DMS 273 treated with DMSO at 0.1 percent for 48 hours (cell line): ENCODE measurements at places on chromosomes 16 and 17.

GRCh38 chr17:69302682-69303081, 24.3 kb downstream of the ABCA5 start:
- no peak for DNase-seq

DNA sequence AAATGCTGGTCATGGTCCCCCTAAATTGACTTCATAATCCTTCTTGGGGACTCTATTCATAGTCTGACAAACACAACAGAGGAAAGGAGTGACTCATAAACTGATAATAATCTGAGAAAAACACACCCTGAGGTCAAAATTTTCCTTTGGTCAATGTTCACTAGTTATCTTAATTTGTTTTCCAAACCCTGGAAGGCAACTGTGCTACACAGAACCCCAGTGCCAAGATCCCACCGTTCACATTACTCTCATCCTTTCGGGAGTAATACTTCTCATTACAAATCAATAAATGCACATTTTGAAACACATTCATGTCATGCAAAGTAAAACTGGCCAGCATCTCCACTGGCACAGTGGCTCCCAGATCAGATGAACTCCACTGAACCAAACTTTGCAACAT, 23.2 kb downstream of the COIL start:
- no peak for DNase-seq

- no peak for DNase-seq
Measured at GRCh38 chr17:71338396-71338795, 782.4 kb upstream of the SOX9 start.

- DNase-seq, result peak; percentile 83
Measured at GRCh38 chr17:42322382-42323267, 34.3 kb downstream of the STAT5A start.

DNA sequence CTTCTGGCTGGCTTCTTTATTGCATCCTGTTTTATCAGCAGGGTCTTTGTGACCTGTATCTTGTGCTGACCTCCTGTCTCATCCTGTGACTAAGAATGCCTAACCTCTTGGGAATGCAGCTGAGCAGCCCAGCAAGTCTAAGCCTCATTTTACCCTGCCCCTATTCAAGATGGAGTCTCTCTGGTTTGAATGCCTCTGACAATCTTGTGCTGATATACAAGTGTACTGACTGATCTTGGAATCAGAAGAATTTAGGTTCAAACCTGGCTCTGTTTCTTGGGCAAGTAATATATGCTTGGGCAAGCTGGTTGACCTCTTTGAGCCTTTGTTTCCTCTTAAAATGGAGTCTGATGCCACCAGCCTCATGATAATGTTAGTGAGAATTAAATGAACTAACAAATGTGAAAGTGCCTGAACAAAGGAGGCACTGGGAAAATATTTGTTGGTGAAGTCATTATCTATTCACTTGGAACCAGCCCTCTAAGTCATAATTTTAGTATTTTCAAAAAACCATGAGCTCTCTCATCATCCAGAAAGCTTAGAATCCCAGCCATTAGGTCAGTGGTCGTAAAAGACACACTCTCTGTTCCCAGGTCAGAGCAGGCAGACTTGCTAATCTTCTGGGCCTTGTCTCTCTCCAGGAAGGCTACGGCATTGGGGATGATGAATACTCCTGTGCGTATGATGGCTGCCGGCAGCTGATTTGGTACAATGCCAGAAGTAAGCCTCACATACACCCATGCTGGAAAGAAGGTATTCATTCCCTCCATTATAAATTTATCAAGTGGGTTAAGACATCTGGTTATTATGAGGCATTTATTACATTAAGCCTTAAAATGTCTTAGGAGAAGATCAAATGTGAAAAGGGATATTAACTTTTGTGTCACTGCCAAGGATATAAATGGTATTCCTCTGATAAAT, 18.1 kb upstream of the ARL2BP start:
- no peak for DNase-seq

GRCh38 chr17:59620518-59621259, 994 bp downstream of the CLTC start:
- peak; percentile 15 for DNase-seq

DNA sequence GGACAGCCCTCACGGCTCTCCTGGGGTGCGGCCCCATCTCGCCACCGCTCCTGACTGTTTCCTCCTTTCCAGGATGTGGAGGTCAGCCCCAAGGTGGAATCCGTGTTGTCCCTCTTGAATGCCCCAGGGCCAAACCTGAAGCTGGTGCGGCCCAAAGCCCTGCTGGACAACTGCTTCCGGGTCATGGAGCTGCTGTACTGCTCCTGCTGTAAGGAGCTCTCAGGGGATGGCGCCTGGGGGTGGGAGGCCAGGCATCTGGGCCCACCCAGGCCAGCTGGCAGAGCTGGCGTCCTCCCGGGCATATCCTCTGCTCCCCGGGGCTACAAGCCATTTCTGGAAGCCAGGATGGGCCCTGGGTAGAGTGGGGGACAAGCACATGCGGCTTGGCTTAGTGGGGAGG, 13.2 kb downstream of the IL34 start:
- no peak for DNase-seq

GRCh38 chr16:17134586-17134985, 336.2 kb downstream of the XYLT1 start:
- DNase-seq, result no peak

GRCh38 chr17:34378664-34379101, 15.7 kb upstream of the CCL1 start:
- no peak for DNase-seq

GRCh38 chr17:4163951-4164350, 21.0 kb downstream of the CYB5D2 start:
- no peak for DNase-seq

DNA sequence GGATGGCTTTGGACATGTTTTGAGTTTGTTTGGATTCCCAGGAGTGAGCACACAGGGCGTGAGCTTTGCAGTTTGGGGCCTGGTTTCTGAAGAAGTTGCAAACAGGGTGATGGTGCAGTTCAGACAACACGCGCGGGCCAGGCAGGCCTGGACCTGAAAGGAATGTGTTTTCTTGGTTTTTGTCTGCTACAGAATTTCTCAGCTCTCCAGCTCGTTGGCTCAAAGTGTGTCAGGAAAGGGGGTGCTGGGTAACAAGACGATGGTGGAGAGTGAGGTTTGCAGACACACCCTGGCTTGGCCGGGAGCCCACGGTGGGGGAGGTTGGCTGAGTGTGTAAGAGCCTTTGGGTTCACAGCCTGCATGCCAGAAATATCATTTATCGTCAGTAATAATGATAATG, 82.3 kb downstream of the CMIP start:
- DNase-seq, result no peak

DNA sequence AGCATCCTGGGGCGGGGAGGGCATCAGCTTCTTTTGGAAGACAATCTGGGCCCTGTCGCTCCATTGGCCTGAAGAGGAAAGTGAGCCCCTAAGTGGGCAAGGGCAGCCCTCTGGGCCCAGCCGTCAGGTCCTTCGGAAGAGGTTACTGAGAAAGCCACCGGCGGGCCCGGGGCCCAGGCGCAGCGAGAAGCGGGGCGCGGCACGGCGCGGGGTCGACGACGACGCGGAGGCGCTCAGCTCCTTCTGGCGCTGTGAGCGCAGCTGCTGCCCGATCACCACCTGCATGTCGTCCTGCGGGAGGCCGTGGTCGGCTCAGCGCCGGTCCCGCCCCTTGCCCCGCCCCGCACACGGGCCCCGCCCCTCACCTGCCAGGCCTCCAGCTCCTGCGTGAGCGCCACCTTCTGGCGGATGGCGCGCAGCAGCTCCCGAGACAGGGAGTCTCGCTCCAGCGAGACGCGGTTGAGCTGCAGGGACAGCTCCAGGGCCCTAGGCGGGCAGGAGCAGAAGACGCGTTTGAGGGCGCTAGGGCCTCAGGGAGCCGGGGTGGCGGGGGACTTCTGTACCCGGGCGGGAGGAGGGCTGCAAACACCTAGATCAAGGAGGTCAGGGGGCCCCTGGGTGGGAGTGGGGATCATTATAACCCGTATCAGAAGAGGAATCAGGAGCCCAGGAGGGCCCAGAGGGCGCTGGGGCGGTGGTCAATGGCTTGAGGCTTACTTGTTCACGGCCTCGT, 4.3 kb downstream of the THOC6 start:
- peak; percentile 69 for DNase-seq

GRCh38 chr16:89123001-89123830, 29.6 kb downstream of the ACSF3 start:
- DNase-seq, result no peak

GRCh38 chr17:30401097-30401496, 22.4 kb downstream of the CPD start:
- no peak for DNase-seq

GRCh38 chr17:74016461-74016860, 187.0 kb upstream of the RPL38 start:
- DNase-seq, result no peak

- DNase-seq, result no peak
Measured at GRCh38 chr17:63291258-63291657, 154.8 kb downstream of the CYB561 start.

GRCh38 chr16:1991135-1991551, 1.4 kb downstream of the SYNGR3 start:
- no peak for DNase-seq

- no peak for DNase-seq
Measured at GRCh38 chr17:80704381-80704819, 159.8 kb downstream of the RPTOR start.
